Activated naive CD4-positive, alpha-beta T cell treated with anti-CD3 and anti-CD28 coated beads for 36 hours (primary cell): ENCODE measurements at places on chromosomes 2 and 18. TPM values are rescaled to one million over a fixed set of nuclear protein-coding genes. Genes with fewer than 3 reads are reported as not detected.

DNA sequence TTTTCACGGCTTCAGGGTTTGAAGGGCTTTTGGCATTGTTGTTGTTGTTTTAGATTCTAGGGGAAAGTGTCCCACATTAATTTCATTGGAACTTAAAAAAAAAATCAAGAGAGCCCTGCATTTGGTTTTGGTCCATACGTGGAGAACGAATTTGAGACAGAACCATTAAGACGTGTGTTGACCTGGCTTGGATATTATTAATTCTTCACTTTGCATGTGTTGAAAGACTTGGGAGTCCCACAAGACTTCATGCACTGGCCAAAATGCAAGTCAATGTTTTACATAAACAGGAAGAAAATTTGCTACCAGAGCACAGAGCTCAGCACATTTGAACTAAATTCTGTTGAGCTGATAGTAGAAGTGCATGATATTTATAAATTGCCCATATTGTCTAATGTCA lies 761.2 kb upstream of the ACVR2A start:
- no peak for DNase-seq
- peaks cover 6% of the 10 kb centered on the region for H3K27me3 ChIP-seq
- H3K36me3 ChIP-seq = no peaks in the 10 kb centered on the region
- peaks cover 3% of the 10 kb centered on the region for H3K4me1 ChIP-seq

- no peak for DNase-seq
- peaks cover 40% of the 10 kb centered on the region for H3K4me1 ChIP-seq
- no peak overlapping the region for H3K27ac ChIP-seq
- H3K4me3 ChIP-seq = no peak overlapping the region
- H3K27me3 ChIP-seq = no peaks in the 10 kb centered on the region
- H3K36me3 ChIP-seq = no peaks in the 10 kb centered on the region
Observed at GRCh38 chr2:172220121-172220520, 117.4 kb upstream of the DLX2 start.

- no peaks in the 10 kb centered on the region for H3K4me1 ChIP-seq
- no peak overlapping the region for H3K27ac ChIP-seq
- H3K4me3 ChIP-seq = no peak overlapping the region
Observed at GRCh38 chr18:48891721-48892120, 59.0 kb downstream of the SMAD7 start.

GRCh38 chr18:26335156-26335555 lies 108.9 kb downstream of the TAF4B start:
- no peak for DNase-seq
- no peak overlapping the region for H3K4me3 ChIP-seq
- H3K27ac ChIP-seq = no peak overlapping the region
- H3K36me3 ChIP-seq = peaks cover 19% of the 10 kb centered on the region
- no peaks in the 10 kb centered on the region for H3K27me3 ChIP-seq

DNA sequence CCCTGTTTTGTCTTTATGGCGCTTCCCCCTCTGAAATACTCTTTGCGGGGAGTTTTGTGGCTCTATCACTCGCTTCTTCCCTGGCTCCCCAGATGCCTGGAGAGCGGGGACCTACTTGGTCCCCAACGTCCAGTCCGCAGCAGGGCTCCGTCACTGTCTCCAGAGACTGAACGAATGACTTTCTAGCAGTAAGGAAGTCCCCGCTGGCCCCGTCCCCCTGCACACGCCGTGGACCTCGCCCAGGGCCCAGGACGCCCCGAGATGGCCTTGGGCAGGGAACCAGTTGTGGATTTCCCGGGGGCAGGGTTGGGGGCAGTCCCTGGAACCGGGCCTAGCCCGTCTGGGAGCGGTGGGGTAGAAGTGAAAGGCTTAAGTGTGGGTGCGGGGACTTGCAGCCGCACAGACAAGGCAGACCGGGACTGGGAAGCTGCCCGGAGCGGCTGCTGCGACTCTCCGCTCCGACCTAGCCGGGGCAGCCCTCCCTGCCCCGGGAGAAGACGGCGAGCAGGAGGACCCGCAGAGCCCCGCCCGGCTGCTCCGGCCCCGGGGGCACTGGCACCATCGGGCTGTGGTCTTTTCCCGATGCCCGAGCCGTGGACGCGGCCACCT lies 821 bp upstream of the EPHA4 start:
- no peak overlapping the region for H3K27ac ChIP-seq
- peak overlapping the region; percentile 83 for H3K4me3 ChIP-seq
- H3K27me3 ChIP-seq = peaks cover 55% of the 10 kb centered on the region
- peaks cover 25% of the 10 kb centered on the region for H3K4me1 ChIP-seq

DNA sequence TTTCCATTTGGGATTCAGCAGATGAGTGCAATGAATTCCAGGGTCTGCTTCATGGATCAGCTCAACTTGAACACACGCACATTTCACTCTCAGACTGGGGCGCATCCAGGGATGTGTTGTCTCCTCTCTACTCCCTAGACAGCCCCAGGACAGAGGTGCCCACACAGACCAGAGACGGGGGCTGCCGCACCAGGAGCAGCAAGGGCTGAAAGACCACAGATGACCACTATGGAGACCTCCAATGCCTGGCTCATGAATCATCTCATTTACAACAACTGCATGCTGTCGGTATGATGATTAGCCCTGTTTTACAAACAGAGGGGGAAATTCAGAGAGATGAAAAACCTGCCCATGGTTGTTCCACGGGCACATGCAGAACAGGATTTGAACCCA lies 63.1 kb downstream of the CYP26B1 start:
- no peaks in the 10 kb centered on the region for H3K36me3 ChIP-seq
- H3K27me3 ChIP-seq = peaks cover 2% of the 10 kb centered on the region
- H3K27ac ChIP-seq = no peak overlapping the region
- DNase-seq = no peak
- H3K4me3 ChIP-seq = no peak overlapping the region
- H3K4me1 ChIP-seq = no peaks in the 10 kb centered on the region

GRCh38 chr2:33617401-33617800 lies 18.3 kb upstream of the FAM98A start:
- H3K36me3 ChIP-seq = peaks cover 35% of the 10 kb centered on the region
- H3K4me3 ChIP-seq = no peak overlapping the region
- no peak for DNase-seq
- no peak overlapping the region for H3K27ac ChIP-seq
- no peaks in the 10 kb centered on the region for H3K27me3 ChIP-seq

GRCh38 chr2:19484736-19485135 lies 126.3 kb upstream of the OSR1 start:
- no peak overlapping the region for H3K27ac ChIP-seq
- peaks cover 7% of the 10 kb centered on the region for H3K4me1 ChIP-seq
- no peak for DNase-seq
- peaks cover 13% of the 10 kb centered on the region for H3K27me3 ChIP-seq
- no peak overlapping the region for H3K4me3 ChIP-seq

- no peak overlapping the region for H3K4me3 ChIP-seq
- no peak overlapping the region for H3K27ac ChIP-seq
- no peaks in the 10 kb centered on the region for H3K27me3 ChIP-seq
- no peaks in the 10 kb centered on the region for H3K36me3 ChIP-seq
- no peak for DNase-seq
Observed at GRCh38 chr2:132586101-132586511, 83.9 kb downstream of the LYPD1 start.

GRCh38 chr2:231821908-231822307 lies 35.7 kb downstream of the COPS7B start:
- no peak overlapping the region for H3K4me3 ChIP-seq
- H3K4me1 ChIP-seq = no peaks in the 10 kb centered on the region
- no peaks in the 10 kb centered on the region for H3K36me3 ChIP-seq

GRCh38 chr18:36711813-36712444 lies 116.9 kb downstream of the TPGS2 start:
- no peaks in the 10 kb centered on the region for H3K4me1 ChIP-seq
- no peak overlapping the region for H3K27ac ChIP-seq
- H3K36me3 ChIP-seq = no peaks in the 10 kb centered on the region
- no peak for DNase-seq
- peaks cover 4% of the 10 kb centered on the region for H3K27me3 ChIP-seq

DNA sequence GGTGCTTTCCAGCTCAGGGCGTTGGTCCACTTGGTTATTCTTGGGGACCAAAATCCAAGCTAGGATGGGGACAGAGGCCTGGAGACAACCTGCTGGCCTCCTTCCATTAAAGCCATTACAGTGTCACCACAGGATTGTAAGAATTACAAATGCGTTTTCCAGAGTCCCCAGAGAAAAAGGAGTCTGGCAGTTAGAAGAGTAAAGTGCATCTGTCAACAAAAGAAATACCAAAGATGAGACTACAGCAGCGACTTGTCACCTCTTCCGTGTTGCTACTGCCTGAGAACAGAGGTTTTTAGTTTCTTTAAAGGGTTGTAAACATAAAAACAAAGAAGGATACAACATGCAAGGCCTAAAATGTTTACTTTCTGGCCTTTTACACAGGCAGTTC lies 235.7 kb downstream of the AGAP1 start:
- H3K36me3 ChIP-seq = no peaks in the 10 kb centered on the region
- H3K27ac ChIP-seq = no peak overlapping the region
- H3K4me1 ChIP-seq = no peaks in the 10 kb centered on the region
- DNase-seq = no peak

DNA sequence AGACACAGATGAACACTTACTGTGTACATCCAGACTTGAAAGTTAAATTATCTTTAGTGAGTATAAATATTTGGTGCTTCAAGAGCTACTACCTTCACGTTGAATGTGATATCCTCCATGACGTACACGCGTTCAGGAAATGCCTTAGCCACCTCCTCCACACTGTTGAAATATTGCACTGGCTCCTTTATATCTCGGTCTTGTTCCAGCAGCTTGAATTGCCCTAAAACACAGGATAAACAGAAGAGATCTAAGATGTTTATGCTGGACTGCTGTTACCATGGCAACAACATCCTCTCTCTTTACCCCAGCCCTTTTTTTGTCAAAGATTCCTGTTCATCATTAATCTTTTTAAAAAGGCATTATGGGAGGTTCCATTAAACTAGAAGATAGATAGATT lies 120.3 kb downstream of the MEP1B start:
- no peak for DNase-seq
- no peaks in the 10 kb centered on the region for H3K4me1 ChIP-seq
- H3K36me3 ChIP-seq = no peaks in the 10 kb centered on the region
- no peak overlapping the region for H3K27ac ChIP-seq
- H3K27me3 ChIP-seq = peaks cover 7% of the 10 kb centered on the region

GRCh38 chr2:126999106-126999756 lies 100.5 kb downstream of the TEX51 start:
- H3K4me3 ChIP-seq = no peak overlapping the region
- no peaks in the 10 kb centered on the region for H3K4me1 ChIP-seq
- DNase-seq = no peak
- H3K27ac ChIP-seq = no peak overlapping the region
- H3K36me3 ChIP-seq = no peaks in the 10 kb centered on the region
- no peaks in the 10 kb centered on the region for H3K27me3 ChIP-seq

DNA sequence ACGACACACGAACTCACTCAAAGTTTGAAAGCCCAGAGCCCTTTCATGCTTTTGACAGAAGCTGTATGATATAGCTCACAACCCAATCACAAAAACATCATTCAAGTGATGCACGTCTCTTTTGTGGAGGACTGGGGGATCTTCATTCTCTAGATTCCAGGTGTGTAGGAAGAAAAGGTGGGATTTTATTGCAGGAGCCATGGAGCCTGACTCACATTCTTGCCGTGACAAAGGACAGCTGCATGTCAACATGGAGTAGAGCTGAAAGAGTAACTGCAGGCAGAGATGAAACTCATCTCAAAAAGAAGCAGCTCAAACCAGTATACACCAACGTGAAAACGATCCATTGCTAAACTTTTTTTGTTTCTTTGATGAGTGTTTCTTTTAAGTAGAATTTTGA lies 50.9 kb upstream of the PDE1A start:
- H3K27ac ChIP-seq = no peak overlapping the region
- H3K27me3 ChIP-seq = no peaks in the 10 kb centered on the region
- no peaks in the 10 kb centered on the region for H3K4me1 ChIP-seq
- H3K4me3 ChIP-seq = no peak overlapping the region
- no peaks in the 10 kb centered on the region for H3K36me3 ChIP-seq

Gene MYL12B
- total RNA-seq = 288 TPM

Gene ACMSD
- not detected for total RNA-seq

Gene CD8B
- 0.94 TPM for total RNA-seq

Gene LIPT1
- total RNA-seq = 8.1 TPM

Gene VSNL1
- not detected for total RNA-seq

Gene PTMA
- 2,162 TPM for total RNA-seq

Gene NT5DC4
- total RNA-seq = not detected
